ENCODE measurements at places on chromosomes 5 and 9. TPM values are rescaled to one million over a fixed set of nuclear protein-coding genes. Genes with fewer than 3 reads are reported as not detected.

- no peak for DNase-seq
- no peaks in the 10 kb centered on the region for H3K36me3 ChIP-seq
- H3K4me1 ChIP-seq: no peaks in the 10 kb centered on the region
- no peaks in the 10 kb centered on the region for H3K27me3 ChIP-seq
Observed at GRCh38 chr9:8978334-8978733, 1178.8 kb upstream of the DMAC1 start.

DNA sequence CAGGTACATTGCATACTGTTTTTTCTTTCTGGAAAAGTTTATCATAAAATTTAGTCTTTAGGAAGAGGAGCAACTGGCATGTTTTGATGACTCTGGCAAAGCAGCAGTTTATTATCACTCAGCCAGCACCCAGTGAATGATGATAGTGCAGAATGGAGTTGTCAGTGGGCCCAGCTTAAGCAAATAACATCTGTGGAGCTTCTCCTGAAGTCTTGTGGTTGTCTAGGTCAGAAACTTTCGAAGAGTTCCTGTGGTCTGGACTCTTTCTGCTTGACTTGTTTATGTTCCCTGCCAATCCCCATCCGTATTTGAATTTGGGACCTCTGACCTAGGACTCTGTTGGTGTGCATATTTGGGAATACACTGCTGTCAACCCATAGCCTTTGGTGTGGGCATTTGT, 38.1 kb upstream of the C5orf47 start:
- H3K27ac ChIP-seq: no peak overlapping the region
- DNase-seq: no peak
- no peaks in the 10 kb centered on the region for H3K27me3 ChIP-seq
- H3K4me3 ChIP-seq: no peak overlapping the region
- peaks cover 97% of the 10 kb centered on the region for H3K36me3 ChIP-seq
- no peaks in the 10 kb centered on the region for H3K4me1 ChIP-seq

DNA sequence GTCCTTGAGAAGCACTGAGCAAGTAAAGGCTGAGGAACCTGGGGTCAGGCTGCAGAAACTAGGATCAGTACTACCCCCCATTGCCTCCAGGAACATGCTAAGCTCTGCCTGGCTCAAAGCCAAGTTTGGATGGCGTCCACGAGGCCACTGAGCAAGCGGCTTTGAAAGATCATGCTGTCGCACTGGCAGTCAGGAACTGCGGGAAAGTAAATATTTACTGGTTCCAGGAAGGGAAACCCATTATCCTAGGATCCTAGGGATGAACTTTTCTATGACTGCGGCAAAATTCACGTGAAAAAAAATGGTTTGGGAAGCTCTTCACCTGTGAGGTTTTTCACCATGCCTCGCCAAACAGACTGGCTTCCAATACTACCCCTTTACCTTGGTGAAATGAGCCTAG, 75.3 kb upstream of the PJA2 start:
- no peaks in the 10 kb centered on the region for H3K27me3 ChIP-seq
- no peaks in the 10 kb centered on the region for H3K36me3 ChIP-seq
- H3K4me3 ChIP-seq: no peak overlapping the region
- no peaks in the 10 kb centered on the region for H3K4me1 ChIP-seq

DNA sequence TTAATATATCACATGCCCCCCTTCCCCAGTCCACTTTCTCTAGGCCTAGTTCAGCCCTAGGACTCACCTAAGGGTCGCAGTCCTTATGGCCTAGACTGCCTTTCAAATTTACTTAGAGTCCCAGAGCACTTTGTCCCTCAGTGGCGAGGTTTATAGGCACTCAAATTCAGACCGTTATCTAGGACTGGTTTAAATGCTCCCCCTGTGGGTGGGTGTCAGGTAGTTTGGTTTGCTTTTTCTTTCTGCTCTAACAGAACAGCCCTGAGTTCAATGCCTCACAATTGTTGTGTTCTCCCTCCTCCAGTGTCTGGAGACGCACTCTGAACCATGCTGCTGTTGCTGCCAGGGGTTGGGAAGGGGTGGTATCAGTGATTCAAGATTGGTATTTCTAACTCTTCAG, 317.1 kb downstream of the MAT2B start:
- DNase-seq: no peak
- no peak overlapping the region for H3K27ac ChIP-seq
- no peaks in the 10 kb centered on the region for H3K4me1 ChIP-seq
- no peaks in the 10 kb centered on the region for H3K36me3 ChIP-seq
- no peaks in the 10 kb centered on the region for H3K27me3 ChIP-seq

DNA sequence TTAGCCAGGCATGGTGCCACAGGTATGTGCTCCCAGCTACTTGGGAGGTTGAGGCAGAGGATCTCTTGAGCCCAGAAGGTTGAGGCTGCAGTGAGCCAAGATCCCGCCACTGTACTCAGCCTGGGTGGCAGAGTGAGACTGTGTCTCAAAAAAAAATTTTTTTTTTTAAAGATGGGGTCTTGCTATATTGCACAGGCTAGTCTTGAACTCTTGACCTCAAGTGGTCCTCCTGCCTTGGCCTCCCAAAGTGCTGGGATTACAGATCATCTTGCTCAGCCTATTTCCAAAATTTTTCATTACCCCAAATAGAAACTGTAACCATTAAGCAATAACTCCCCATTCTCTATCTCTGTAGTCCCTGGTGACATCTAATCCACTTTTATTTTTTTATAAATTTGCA, 4.4 kb upstream of the TBC1D13 start:
- H3K36me3 ChIP-seq: no peaks in the 10 kb centered on the region
- H3K27ac ChIP-seq: no peak overlapping the region
- no peaks in the 10 kb centered on the region for H3K27me3 ChIP-seq
- H3K4me3 ChIP-seq: no peak overlapping the region

- H3K36me3 ChIP-seq: no peaks in the 10 kb centered on the region
- H3K4me1 ChIP-seq: no peaks in the 10 kb centered on the region
- peaks cover 35% of the 10 kb centered on the region for H3K27me3 ChIP-seq
- peak; percentile 8 for DNase-seq
- H3K27ac ChIP-seq: no peak overlapping the region
- H3K4me3 ChIP-seq: no peak overlapping the region
Observed at GRCh38 chr9:93028448-93029006, 30.0 kb upstream of the SUSD3 start.

DNA sequence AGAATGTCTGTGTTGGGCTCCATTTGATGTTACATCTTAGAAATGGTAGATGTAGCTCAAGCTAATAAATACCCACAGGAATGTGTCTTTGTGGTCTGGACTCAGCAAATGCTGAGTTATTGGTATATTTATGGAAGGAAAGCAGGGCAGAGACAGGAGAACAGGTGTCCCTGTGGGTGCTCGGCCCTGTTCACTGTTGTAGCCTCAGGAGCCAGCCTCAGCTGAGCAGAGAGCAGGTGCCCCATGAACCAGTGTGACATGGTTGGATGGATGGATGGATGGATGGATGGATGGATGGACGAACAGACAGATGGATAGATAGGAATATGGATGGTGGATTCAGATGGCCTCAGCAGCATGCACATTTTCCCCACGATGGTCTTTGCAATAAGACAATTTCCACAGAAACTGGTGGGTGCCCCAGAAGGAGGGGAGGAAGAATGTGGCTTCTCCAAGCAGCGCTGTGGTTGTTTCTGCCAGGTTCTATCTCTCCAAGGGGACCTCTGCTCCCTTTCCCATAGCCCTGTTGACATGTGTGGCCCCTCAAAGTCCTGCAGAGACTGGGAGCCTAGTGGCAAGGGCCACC, 8.2 kb upstream of the IRF1 start:
- DNase-seq: no peak
- H3K27me3 ChIP-seq: no peaks in the 10 kb centered on the region
- peak overlapping the region; percentile 83 for H3K27ac ChIP-seq
- H3K36me3 ChIP-seq: no peaks in the 10 kb centered on the region
- H3K4me1 ChIP-seq: peaks cover 32% of the 10 kb centered on the region

DNA sequence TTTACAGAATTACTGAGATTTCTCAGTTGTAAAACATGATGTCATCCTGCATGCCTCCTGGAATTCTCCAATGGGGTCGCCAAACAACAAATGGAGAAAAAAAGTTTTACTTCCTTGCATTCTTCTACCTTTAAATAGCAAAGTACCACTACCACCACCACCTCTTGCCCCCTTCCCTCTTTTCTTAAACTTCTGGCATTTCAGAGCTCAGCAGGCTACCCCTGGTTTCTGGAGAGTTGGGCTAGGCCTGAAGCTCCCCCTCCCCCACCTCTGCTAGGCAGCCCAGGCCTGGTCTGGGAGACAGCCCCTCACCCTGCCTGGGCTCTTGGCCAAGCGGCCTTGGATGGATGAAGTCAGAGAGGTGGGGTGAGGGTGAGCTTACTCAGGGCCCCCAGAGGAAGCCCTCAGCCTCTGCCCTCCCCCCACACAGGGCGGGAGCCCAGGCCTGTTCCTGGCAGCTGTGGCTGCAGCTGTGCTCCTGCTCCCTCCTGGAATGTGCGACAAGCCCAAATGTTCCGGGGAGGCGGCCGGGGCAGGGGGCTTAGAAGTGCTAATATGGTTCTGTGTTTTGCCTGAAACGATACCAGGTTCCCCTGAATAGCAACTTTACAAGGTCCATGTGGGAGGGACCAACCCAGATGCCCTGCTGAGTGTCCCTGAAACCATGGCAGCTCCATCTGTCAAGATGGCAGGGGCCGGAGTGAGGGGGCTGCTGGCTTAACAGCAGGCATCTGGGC, 6.0 kb upstream of the CCIN start:
- H3K27ac ChIP-seq: no peak overlapping the region
- H3K27me3 ChIP-seq: no peaks in the 10 kb centered on the region
- peaks cover 8% of the 10 kb centered on the region for H3K4me1 ChIP-seq
- no peaks in the 10 kb centered on the region for H3K36me3 ChIP-seq
- no peak for DNase-seq
- H3K4me3 ChIP-seq: no peak overlapping the region

- peak overlapping the region; percentile 39 for H3K27ac ChIP-seq
- peaks cover 5% of the 10 kb centered on the region for H3K36me3 ChIP-seq
- no peaks in the 10 kb centered on the region for H3K27me3 ChIP-seq
- peak overlapping the region; percentile 84 for H3K4me3 ChIP-seq
- DNase-seq: no peak
- H3K4me1 ChIP-seq: no peaks in the 10 kb centered on the region
Observed at GRCh38 chr9:136949239-136949816, 2.7 kb upstream of the LCN12 start.

- no peaks in the 10 kb centered on the region for H3K36me3 ChIP-seq
- DNase-seq: no peak
- no peak overlapping the region for H3K27ac ChIP-seq
Observed at GRCh38 chr5:52668544-52669185, 119.1 kb upstream of the ITGA1 start.

- DNase-seq: no peak
- H3K36me3 ChIP-seq: no peaks in the 10 kb centered on the region
- H3K27ac ChIP-seq: no peak overlapping the region
- no peaks in the 10 kb centered on the region for H3K27me3 ChIP-seq
- H3K4me1 ChIP-seq: no peaks in the 10 kb centered on the region
Observed at GRCh38 chr5:94761055-94761454, 142.6 kb downstream of the SLF1 start.

- no peak for DNase-seq
- H3K27me3 ChIP-seq: no peaks in the 10 kb centered on the region
- H3K36me3 ChIP-seq: no peaks in the 10 kb centered on the region
Observed at GRCh38 chr5:5799826-5800225, 377.3 kb downstream of the ICE1 start.

GRCh38 chr9:70954596-70955143, 166.8 kb downstream of the TRPM3 start:
- H3K27ac ChIP-seq: no peak overlapping the region
- no peaks in the 10 kb centered on the region for H3K27me3 ChIP-seq
- peaks cover 14% of the 10 kb centered on the region for H3K4me1 ChIP-seq
- H3K36me3 ChIP-seq: no peaks in the 10 kb centered on the region
- no peak overlapping the region for H3K4me3 ChIP-seq

DNA sequence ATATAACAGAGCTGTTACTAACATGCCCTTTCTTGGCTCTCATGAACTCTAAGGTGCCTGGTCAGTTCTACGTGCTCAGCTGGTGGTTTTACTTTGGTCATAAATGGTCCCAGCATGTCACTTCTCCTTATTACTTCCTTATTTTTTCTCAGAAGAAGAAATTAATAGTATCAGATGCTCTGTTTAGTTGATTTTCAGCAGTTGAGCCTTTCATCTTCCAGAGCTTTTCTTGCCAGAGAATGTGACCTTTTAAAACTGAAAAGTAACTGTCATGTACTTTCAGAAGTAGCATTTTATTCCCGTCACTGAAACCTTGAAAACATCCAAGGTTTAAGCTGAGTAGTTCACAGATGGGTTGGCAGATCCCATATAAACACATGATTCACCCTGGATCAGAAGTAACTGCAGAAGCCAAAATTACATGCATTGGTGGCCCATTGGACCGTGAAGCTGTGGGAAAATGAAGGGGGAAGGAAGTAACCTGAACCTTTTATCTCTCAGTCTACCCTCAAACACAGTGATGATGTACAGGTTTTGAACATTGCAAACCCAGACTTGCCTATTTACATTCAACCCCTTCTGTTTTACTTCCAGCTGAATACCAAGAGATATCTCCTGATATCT, 50.5 kb downstream of the HACD4 start:
- H3K27me3 ChIP-seq: no peaks in the 10 kb centered on the region
- H3K36me3 ChIP-seq: no peaks in the 10 kb centered on the region
- H3K27ac ChIP-seq: peak overlapping the region; percentile 46
- peaks cover 13% of the 10 kb centered on the region for H3K4me1 ChIP-seq

DNA sequence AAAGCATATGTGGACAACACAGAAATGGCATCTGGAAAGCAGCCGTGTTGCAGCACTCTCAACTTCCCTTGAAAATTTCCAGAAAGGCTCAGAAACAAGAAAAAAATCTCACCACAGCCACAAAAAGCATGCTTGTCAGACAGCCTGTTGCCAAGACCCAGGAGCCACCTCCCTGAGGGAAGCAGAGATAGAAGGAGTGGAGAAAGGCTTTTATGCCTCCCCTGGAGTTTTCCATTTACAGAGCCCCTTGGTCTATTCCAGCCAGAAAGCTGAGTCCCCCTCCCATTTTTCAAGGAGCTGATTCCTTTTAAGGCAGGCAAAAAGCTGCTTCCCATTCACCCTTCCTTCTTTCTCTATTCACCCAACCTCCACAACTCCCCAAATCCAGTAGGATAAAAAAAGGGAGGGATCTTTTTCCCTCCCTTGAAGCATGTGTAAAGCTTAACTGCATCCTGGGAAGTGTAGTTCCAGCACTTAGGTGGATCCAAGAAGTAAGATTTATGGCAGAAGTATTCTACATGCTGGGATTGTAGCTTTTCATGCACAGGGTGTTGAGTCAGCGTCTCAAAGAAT, 37.1 kb upstream of the PALM2AKAP2 start:
- H3K27ac ChIP-seq: no peak overlapping the region
- H3K4me3 ChIP-seq: no peak overlapping the region
- peaks cover 5% of the 10 kb centered on the region for H3K4me1 ChIP-seq
- no peaks in the 10 kb centered on the region for H3K36me3 ChIP-seq

LCN1 gene
- total RNA-seq: not detected

MRRF gene
- total RNA-seq: 73.0 TPM

PRR16 gene
- total RNA-seq: 11.9 TPM

ENG gene
- total RNA-seq: 22.1 TPM

GABRP gene
- total RNA-seq: not detected

IFNA2 gene
- not detected for total RNA-seq

TUBB4B gene
- total RNA-seq: 180 TPM

PCDHB16 gene
- total RNA-seq: 1.8 TPM

All from MCF 10A (cell line).